ENCODE measurements at places on chromosomes 13 and 19. TPM values are rescaled to one million over a fixed set of nuclear protein-coding genes. Genes with fewer than 3 reads are reported as not detected.

DNA sequence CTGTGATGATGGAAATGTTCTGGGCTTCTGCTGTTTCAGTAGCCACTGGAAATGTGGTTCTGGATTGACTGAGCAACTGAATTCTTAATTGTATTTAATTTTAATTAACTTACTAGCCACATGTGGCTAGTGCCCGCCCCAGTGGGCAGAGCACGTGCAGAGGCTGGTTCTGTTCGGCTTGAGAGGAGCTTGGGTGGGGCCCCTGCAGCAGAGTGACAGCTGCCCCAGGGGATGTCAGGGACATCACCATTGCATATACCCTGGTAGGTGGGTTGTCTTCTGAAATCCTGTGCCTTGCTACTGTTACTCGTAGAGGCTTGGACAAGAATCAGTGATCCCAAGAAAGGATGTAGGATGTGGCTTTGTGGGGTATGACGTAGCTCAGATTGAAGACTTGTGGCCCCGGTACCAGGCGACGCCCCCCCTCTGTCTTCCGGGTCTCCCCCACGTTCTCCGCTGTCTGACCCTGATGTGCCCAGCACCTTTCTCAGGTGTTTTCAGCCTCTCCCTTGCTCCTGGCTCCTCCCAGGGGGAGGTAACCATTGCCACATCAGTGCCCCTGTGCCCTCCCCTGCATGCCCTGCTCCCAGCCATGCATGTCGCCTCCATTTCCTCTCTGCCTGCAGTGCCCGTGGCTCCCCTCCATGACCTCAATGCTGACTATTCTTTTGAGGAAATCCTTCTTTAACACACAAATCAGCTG is 102.6 kb upstream of the RNF113B start:
- DNase-seq: no peak

- DNase-seq: no peak
Observed at GRCh38 chr13:21011378-21011777, 50.0 kb downstream of the LATS2 start.

- no peak for DNase-seq
Observed at GRCh38 chr19:6287269-6287885, 7.6 kb upstream of the MLLT1 start.

GRCh38 chr19:30780032-30780431 is 407.8 kb downstream of the ZNF536 start:
- DNase-seq: no peak

- no peak for DNase-seq
Observed at GRCh38 chr19:30340771-30341561, 31.2 kb upstream of the ZNF536 start.

Gene FAM98C
- total RNA-seq: 18.2 TPM

Gene ZIC5
- total RNA-seq: not detected

Gene APC2
- total RNA-seq: 1.1 TPM

All from sigmoid colon (tissue), 7 donors.